ENCODE measurements at places on chromosomes 16 and 17.

DNA sequence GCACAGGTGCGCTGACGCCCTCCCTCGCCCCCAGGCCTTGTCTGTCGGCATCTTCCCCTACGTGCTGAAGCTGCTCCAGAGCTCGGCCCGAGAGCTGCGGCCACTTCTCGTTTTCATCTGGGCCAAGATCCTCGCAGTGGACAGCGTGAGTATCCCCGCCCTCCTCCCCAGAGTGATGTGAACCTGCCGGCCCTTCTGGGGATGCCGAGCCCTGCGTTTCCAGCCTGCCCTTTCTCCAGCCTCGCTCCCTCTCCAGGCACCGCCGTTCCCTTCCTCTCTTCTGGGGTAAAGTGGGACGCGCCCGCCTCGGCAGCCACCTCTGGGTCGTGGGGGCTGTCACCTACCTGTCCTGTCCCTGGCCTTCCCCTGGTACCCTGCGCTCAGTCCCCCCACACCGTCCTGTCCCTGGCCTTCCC, 133.9 kb upstream of the CHMP6 start:
- DNase-seq: no peak

- no peak for DNase-seq
These were observed 14.6 kb downstream of the COL1A1 start for GRCh38 chr17:50186661-50187393.

GRCh38 chr16:56780646-56781045, 50.7 kb downstream of the NUP93 start:
- DNase-seq: no peak

DNA sequence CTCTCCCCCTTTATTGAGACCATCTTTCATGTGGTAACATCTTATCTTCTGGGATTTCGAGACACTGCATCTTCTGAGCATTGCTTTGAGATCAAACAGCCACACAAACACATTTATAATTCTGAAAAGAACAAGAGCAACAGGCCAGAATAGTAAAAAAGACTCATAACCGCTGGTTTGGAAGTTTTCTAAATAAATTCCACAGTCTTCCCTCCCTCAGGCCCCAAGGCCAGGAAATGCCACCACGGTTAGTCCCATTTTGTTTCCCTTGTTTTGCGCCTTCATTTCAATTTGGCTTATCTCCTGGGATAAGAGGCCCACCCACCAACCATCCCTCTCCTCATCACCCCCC, 25.3 kb downstream of the LITAF start:
- no peak for DNase-seq

- DNase-seq: peak; percentile 70
These were observed 98.9 kb downstream of the AATF start for GRCh38 chr17:37047631-37048104.

DNA sequence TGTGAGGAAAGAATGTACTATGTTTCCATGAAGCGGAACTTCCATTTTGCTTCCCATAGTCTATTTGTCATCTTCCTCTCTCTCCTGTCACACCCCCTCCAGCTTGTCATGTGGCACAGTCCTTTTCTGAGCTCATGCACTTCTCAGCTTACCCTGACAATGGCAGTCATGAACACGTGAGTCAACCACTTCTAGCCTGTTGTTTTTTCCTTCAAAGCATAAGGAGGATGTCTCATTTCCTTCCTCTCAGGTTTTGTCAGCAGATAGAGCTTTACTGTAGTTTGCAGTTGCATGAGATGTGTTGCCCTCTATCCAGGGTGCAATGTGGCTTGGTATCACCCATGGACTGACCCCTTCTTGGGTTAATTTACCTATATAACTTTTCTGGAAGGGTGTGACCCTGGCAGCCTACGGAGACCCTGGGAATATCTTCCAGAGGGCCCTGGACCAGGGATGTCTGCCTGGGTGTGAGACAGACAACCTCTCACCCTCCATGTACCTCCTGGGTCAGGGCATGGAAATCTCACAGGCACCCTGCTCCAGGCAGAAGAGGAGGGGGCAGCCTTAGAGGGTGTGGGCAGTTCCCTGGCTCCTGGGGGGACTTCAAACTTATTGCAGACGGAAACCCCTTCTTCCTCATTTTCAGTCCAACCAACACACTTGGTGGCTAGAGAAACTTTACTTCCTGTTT, 4.0 kb upstream of the ZNF267 start:
- peak; percentile 87 for DNase-seq

Measured in stimulated activated CD4-positive, alpha-beta T cell treated with anti-CD3 and anti-CD28 coated beads, Interleukin-4, amount 100 ng/mL, for 4 hours (primary cell).